ENCODE measurements at places on chromosomes 12 and 14.

DNA sequence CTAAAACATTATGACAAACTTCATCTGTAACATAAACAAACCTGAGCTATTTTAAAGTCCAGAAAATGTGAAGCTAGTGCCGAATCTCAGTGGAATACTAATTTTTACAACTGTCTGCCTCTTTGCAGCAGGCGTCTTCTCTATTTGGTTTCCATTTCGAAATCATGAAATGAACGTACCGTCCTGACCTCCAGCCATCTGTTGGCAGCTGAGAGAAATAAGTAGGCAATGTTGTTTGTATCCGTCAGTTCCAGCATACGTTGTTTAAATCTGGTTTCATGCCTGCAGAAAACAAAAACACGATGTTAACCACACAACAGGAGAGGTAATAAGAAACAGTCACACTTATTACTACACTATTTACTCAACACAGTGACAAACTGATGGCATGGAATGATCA is 54.3 kb upstream of the KCNJ8 start:
- no peak for DNase-seq

GRCh38 chr12:5165296-5165970 is 121.8 kb downstream of the KCNA5 start:
- no peak for DNase-seq

- DNase-seq, result peak; percentile 22
These were observed 36.6 kb downstream of the GPR135 start for GRCh38 chr14:59428581-59429012.

DNA sequence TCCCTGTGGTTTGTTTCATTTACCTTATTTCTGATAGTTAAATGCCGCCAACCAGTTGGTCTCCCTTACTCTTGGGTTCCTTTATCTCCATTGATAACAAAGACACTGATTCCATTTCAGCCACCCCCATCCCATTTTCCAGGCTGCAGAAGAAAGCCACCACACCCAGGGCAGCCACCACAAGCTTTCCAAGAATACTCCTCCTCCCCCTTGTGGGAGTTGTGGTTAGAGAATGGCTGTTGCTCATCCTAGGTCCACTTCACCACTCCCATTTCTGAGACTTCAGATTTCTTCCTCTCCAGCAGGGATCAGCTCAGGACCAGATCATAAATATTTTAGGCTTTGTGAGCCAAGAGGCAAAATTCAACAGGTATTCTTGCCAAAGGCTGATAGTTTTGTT is 73.9 kb downstream of the ANO4 start:
- peak; percentile 45 for DNase-seq

GRCh38 chr12:57628280-57629191 is 4.5 kb downstream of the B4GALNT1 start:
- DNase-seq, result no peak

GRCh38 chr14:106419376-106419965 is 893.1 kb downstream of the TMEM121 start:
- no peak for DNase-seq

GRCh38 chr14:74219277-74220205 is 19.7 kb upstream of the VSX2 start:
- DNase-seq, result no peak

DNA sequence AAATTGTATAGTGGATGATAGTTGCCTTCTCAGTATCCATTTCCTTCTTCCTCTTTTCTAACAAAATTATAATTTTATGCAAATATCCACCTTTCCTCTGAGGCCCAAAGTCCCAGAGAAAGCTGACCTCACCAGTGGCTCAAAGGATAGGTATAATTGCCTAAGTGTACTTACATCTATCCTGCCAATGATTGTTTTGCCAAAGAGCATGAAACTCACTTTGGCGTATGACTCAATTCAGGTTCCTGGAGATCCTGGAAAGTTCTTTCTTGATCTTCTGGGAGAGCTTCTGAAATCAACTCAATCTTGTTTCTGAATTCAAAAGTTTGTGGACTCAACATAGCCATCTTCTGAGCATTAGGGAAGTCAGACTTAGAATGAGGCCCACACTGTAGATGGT is 10.5 kb upstream of the RBM25 start:
- no peak for DNase-seq

- DNase-seq, result no peak
These were observed 7.2 kb downstream of the CBLN3 start for GRCh38 chr14:24422261-24422660.

DNA sequence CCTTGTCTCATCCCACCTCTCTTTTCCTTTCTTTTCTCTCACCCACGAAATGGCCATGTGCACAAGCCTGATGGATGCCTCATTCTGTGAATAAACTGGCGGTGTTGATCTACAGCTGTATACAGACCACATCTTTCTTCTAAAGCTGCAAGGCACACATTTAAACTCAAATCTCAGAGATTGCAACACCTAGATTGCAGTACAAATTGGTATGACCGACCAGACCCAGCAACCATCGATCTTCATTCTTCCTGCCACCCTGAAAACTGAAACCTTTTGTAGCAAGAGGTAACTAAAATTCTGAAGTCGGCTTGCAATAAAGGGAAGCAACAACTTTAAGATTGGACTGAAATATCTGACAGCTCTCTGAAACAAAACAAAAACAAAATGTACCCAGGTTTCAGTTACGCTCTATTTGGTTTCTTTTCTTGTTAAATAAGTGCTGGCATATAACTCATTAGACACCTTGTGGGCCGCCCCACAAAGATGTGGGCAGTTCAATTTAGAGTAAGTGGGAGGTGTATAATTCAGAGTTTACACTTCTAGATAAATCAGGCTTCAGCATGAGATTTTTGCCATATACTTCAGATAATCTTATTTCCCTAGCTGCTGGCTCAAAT is 390.0 kb upstream of the NOVA1 start:
- no peak for DNase-seq

DNA sequence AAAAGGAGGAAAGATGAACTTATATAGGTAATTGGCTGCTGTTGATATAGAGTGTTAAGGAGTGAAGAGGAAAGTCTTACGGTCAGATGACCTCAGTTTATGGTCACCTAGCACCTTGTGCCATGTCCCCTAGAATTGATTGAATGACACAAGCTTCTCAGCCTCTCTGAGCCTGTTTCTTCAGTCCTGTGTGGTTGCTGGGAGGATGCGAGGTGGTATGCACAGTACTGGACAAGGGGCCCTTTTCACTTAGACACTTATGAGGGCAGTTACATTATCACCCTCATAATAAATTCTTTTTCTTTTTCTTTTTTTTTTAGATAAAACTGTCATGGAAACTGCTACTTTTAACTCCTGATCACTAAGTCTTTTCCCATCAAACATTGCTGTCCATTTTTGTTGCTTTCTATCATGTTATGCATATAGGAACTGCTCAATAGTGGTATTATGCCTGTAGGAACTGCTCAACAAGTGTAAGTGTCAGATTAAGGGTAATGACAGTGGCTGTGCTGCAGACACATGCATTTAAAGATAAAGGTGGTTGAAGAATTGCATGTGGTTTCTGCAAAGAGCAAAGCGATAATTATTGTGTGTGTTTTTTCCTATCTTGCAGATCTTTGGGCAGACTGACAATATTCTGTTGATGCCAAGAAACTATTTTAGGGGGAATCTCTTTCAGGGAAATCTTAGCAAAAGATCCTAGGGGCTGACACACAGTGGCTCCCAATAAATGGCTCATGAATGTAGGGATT is 11.6 kb downstream of the ANO6 start:
- DNase-seq, result no peak

GRCh38 chr12:3795492-3796133 is 42.7 kb upstream of the CRACR2A start:
- DNase-seq, result no peak

DNA sequence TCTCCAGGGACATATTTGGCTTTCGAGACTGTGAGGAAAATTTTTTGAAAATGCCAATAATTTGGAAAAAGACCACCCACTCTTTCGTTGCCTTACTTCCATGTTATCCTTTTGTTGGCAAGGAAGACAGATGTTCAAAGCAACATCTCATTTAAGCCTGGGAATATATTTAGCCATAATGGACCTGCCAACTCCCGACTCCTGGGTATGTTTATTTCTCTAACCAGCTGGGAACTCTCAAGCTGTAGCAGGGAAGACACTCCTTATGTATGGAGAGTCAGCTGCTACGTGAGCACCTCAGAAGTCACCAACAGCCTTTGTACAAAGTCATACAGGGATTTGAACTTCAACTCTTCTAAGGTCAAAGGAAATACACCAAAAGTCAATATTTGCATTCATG is 96.5 kb upstream of the DAAM1 start:
- no peak for DNase-seq

DNA sequence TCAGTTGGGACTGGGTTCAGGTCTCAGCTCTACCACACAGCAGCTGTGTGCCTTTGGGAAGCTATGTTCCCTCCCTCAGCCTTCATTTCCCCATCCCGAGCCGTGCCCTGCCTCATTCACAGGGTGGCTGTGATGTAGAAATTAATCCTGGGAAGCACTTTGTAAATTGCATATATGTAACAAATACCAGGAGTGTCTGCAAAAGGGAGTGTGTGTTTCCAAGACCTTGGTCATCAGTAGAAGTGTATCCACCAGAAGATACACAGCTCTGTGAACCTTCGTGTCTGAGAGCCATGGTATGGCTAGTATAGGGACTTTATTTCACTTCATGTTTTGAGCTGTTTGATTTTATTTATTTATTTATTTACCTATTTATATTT is 26.1 kb downstream of the ALDH2 start:
- no peak for DNase-seq

DNA sequence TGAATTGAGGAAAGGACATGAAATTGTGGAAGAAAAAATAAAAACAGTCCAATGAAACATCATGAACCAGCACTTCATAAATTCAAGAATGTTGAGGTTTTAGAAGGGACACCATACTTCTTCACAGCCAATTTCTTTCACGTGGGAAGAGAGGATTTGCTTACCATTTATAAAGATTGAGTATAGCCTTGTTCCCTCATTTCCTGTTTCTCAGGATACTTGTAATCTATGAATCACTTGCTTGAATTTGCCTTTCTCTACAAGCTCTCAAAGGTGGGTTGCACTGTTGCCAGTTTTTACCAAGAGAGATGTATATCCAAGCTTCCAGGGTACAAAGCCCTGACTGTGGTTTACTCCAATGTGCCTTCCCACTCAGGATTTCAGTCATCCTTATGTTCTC is 116.1 kb downstream of the DUSP6 start:
- peak; percentile 32 for DNase-seq

DNA sequence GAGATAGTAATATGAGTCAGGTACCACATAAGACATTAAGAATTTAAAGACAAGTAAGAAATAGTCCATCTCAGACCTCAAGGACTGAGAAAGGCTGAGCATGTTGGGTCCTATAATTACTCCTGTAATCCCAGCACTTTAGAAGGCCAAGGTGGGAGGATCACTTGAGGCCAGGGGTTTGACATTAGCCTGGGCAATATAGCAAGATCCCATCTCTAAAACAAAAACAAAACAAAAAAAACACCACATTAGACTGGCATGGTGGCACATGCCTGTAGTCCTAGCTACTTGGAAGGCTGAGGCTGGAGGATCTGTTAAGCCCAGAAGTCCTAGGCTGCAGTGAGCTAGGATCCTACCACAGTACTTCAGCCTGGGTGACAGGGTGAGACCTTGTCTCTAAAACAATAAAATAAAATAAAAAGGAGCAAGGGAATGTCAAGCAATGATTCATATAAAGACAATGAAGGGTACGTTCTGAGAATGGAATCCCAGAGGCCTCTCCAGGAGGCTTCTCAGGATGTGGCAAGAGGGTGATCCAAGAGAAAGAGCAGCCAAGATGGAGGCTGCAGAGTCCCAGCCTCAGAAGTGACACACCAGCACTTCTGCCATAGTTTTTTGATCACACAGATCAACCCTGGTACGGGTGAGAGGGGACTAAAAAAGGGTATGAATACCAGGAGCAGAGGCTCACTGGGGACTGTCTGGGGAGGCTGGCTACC is 206.4 kb downstream of the CRADD start:
- DNase-seq, result peak; percentile 76

DNA sequence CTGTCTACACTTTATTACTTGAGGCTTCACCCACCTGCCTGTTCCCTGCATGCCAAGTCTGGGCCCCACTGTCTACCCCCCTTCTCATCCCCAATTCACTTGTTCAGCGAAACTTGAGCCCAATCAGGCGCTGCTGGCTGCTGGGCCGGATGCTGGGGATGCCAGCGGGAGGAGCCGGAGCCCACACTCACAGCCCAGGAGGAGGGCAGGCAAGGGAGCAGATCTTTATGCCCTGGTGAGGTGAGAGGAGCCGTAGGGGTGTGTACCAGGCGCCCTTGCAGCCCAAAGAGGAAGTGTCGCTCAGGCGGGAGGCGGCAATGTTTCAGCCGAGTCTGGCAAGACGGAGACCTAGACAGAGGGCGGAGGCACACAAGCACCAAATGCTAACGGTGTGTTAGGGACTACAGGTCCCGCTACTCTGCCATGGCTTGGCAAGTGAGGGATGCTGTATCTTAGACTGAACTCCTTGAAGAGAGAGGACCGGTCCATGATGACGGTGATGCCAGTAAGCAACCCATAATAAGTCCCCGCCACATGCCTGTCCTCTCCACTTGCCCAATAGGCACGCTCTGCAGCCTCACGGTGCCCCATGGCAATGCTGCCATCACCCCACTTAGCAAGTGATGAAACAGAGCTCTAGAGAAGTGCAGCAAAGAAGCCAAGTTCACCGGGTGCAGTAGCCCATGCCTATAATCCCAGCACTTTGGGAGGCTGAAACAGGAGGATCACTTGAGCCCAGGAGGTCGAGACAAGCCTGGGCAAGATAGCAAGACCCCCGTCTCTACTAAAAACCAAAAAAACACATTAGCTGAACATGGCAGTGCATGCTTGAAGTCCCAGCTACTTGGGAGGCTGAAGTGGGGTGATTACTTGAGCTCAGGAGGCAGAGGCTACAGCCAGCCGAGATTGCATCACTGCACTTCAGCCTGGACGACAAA is 41.6 kb downstream of the LRRC74A start:
- no peak for DNase-seq

DNA sequence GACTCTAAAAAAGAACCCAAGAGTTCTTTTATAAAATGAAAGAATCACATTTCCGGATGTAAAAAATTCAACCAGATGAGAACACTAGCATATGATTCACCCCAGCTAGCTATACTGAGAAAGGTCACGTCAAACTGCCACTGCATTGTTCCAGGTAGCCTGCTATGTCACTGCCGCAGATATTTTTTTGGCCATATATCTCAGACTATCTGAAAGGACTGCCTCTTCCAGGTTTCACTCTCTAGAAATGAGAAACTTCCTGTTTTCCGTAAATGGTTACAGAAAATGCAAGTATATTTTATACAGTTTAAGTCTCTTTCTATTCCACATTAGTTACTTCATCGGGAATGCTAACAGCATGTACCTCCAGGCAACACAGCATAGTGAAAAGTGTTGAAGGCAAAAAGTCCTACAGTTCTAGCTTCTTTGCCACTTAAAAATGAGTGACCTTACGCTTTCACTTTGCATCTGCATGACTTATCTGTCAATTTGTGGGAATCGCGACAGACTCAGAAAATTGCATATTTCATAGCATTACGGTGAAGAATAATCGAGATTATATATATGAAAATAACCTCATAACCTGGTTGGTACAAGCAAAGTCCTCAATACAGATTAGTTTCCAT is 105.2 kb downstream of the MED13L start:
- no peak for DNase-seq

- peak; percentile 51 for DNase-seq
These were observed 15.0 kb upstream of the MDM2 start for GRCh38 chr12:68792952-68793351.

- DNase-seq, result no peak
These were observed 1.1 kb downstream of the RHNO1 start for GRCh38 chr12:2877953-2878732.

GRCh38 chr12:3741882-3742672 is 10.8 kb downstream of the CRACR2A start:
- no peak for DNase-seq

All from NCI-H226 (cell line).